ENCODE measurements at places on chromosomes 7 and 10. TPM values are rescaled to one million over a fixed set of nuclear protein-coding genes. Genes with fewer than 3 reads are reported as not detected.

The TIMM23 gene
- total RNA-seq = 62.2 TPM

The SPDYE11 gene
- not detected for total RNA-seq

The MKX gene
- total RNA-seq = 0.17 TPM

The IFIT1B gene
- total RNA-seq = not detected
